Muscle of arm (tissue), 14 donors: ENCODE measurements at places on chromosomes 1 and 21.

DNA sequence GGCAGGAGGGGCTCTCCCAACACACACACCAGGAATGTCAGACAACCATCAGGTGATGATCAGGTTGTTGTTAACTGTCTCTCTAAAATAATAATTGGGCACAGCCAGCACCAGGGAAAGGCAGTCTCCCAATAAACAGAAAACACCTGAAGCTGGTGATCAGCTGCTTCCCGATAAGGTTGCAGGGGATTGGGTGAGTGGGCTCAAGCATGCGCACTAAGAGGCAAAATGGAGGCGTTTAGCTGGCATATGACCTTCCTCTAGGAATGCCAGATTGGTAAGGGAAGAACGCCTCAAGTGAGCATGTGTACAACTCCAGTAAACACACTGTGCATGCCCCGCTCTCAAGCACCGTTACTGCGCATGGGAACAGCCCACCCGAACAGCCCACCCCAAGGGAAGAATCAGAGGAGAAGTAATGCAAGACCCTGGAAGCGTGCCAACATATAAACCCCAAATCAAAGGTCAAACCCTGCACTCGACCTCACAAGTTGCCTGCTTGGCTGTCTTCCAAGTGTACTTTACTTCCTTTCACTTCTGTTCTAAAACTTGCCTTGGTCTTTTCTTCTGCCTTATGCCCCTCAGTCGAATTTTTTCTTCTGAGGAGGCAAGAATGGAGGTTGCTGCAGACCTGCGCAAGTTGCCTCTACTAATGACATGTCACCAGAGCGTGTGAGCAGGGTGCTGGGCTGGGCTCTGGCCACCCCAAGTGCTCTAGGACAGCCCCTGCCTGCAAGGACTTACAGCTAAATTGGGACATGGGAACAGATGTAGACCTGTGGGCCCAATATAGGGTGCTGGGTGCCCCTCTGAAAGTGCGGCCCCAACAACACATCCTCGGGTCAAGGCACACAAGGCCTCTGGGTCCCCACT, 200.8 kb downstream of the RHOU start:
- no peak for DNase-seq

- no peak for DNase-seq
These were observed 15.6 kb upstream of the PLEKHG5 start for GRCh38 chr1:6507037-6507428.

DNA sequence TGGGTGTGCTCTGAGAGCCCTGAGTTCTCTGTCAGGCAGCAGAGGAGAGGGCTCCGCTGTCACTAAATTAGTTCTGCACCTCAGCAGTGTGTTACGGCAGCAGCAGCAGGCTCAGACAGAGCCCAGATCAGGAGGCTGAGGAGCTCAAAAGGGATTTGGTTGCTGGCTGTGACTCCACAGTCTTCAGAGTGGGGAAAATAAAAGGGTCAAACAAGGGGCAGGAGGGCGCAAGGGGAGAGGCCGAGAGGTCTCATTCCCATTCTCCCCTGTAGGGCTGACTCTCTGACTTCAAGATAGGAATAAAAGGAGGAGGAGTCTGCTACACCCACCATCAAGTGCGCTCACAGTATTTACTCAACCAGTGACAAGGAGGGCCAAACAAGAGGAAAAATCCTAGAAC, 9.2 kb upstream of the SLC45A3 start:
- DNase-seq = no peak

- DNase-seq = no peak
These were observed 43.9 kb upstream of the CNN3 start for GRCh38 chr1:94970783-94971182.

DNA sequence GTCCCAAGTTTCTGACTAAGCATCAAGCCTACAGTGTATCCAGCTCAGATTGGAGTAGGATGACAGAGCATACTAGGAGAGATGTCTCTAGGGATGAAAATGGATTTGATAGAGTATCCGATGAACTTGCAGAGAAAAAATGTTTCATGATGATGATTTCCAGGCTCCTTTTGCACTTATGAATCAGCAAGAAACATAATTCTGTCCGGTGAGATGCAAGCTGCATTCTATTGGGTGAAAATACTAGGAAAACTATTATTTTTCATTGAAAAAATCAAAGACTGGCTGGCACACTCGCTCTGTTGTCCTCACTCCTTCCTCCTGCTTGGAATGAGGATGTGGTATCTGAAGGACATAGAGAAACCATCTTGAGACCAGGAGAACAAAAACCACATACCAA, 35.4 kb upstream of the RAB3GAP2 start:
- no peak for DNase-seq

DNA sequence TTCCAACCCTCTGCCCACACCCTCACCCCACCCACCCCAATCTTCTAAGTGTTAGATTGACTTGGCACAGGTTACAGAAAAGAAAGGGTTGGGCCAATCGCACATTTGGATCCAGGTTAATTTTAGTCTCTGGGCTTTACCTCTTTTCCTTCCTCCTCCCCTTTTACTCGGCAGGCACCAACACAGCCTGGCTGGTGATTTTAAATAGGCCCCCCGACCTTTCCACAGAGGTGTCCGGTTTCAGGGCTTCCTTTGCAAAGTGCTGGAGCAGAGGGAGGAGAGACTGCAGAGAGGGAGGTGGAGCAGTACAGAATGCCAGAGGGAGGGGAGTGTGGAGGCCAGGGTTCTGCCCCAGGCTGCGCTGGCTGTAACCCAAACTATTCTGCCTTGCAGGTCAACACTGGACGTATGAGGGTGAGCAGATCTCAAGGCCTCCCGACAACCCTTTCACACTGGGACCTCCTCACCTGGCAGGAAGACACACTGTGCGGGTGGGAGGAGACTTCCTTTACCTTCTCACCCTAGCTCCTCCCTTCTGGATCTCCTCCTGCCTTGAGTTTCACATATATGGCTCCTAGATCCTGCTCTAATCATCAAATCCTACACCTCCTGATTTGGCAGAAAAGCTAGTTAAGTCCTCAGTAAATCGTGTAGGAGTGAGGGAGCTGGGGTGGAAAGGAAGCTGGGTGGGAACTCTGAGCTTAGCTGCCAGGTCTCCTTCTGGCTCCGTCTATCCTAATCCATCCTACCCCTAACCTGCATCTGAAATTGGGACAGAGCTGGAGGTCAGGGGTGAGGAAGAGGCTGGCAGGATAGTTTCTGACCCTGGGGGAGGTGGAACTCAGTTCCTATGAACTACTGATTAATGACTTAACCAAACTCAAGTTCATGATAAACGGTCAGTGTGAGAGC, 2.4 kb downstream of the CA14 start:
- DNase-seq = no peak
